Stimulated activated CD8-positive, alpha-beta memory T cell treated with anti-CD3 and anti-CD28 coated beads, Interleukin-4, amount 100 ng/mL, for 1 hour (primary cell): ENCODE measurements at places on chromosomes 11 and 22.

DNA sequence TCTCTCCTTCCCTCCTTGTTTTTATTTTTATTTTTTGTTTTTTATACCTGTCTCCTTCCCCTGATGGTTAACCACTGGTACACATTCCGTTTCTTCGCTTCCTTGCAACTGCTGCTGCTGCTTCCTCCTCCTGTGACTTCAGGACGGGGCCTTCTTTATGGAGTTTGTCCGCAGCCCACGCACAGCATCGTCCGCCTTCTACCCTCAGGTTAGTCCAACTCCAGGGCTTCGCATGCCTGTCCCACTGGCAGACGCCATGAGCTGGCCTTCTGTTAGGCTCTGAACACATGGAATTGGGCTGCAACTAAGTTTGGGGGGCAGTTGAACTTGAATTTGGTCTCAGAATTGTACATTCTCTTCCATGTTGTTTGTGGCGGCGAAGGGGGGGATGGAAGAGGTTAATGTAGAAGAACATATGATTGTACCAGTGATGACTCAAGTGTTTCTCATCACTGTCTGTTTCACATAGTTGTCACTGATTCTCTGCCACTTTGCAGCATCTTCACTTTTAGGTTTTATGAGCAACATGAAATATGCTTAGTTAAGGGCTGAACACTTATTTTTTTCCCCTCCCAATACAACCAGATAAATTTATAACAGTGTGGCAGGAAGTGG lies 83.0 kb upstream of the YWHAH start:
- DNase-seq = no peak

- DNase-seq = no peak
Measured at GRCh38 chr22:49193348-49193747, 634.3 kb downstream of the BRD1 start.

GRCh38 chr11:111082664-111083063 lies 162.9 kb upstream of the POU2AF2 start:
- DNase-seq = no peak

DNA sequence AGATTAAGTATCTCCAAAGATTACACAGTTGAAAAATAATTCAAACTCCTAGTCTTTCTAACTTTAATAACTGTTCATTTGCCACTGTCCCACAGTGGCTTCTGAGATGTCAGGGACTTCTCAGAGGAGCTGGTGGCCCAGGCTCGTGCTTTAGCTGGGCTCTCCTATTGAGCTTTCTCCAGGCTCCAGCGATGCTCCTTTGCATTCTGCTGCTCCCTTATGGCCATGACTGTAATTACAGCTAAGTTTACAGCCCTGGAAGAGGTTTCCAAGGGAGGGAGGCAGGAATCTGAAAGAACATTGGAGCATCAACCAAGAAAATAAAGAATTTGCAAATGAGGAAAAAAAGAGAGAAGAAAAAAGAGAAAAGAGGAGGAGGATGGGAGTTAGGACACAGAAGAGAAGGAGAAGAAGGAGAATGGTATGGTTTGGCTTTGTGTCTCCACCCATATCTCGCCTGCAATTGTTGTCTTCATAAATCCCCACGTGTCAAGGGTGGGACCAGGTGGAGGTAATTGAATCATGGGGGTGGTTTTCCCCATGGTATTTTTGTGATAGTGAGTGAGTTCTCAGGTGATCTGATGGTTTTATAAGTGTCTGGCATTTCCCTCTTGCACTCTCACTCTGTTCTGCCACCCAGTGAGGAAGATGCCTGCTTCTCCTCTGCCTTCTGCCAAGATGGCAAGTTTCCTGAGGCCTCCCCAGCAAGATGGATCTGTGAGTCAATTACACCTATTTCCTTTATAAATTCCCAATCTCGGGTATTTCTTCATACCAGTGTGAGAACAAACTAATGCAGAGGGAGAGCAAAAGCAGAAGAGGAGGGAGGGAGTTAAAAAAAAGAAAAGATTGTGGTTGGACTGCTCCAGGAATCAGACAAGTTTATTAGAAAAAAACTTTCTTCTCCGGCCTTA lies 857.0 kb downstream of the KCNA4 start:
- no peak for DNase-seq

DNA sequence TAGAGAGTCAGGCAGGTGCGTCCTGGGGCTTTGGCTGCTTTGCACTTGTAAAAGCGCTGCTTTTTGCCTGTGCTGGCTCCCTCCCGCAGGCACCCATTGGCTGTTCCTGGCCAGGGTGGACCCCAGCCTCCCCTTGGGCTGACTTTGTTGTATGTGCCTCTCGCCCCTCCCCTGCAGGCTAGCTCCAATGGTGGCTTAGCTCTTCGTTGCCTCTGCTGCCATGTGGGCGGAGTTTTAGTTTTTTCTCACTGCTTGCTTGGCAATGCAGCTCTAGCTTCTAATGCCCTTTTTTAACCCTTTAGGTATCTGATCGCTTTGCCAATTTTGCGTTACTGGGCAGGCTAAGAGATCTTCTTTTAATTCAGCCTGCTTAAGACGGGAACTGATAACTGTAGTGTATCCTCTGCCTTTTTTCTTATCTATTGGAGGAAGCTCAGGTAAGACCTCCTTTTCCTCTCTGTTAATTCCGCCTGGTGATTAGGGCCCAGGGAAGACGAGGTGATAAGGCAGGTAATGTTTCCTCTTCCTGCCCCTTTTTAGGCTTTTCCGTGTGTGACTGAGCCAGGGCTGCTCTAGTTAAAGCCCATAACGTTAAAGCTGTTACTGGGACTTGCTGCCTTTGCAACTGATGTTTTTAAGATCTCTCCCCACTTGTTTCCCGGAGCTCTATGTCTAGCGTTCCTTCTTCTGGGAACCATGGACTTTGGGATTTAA lies 11.7 kb upstream of the GLYATL1 start:
- no peak for DNase-seq

DNA sequence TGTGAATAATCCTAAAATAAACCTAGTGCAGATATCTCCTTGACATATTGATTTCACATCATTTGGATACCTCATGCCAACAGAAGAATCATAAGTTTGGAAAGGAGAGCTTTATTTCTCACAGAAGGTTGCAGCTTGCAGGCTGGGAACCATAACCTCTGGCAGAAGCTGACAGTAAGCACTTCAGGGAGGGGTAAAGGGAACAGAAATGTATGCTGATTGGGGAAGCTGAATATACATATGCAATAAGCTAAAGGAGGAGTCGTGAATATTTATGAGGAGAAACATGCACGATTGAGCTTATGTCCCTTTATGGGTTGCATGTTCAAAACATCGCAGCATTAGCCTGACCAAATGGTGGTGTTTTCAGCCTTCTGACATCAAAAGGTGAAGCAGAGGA lies 814.5 kb downstream of the TBC1D22A start:
- DNase-seq = no peak

DNA sequence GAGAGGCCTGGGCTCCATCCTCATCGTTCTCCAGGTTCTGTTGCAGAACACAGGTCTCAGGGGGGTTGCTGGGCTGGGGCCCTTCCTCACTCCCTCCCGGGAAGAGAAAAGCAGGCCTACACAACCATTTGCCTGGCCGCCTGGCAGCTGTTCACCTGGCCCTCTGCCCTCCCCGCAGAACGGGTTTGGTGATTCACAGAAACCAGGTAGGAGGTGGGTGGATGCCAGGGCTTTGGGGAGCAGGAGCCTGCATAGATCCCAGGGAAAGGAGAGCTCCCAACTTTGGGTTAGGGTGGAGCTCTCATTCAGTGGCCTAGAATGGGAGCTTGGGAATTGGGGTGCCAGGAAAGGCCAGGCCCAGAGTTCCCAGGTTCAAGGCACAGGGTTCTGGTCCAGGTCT lies 995 bp downstream of the TMEM134 start:
- no peak for DNase-seq

GRCh38 chr11:100940111-100940510 lies 189.5 kb downstream of the PGR start:
- no peak for DNase-seq

GRCh38 chr11:2703363-2704141 lies 3.8 kb upstream of the KCNQ1OT1 start:
- DNase-seq = no peak

- no peak for DNase-seq
Measured at GRCh38 chr11:62922653-62923431, 1.7 kb upstream of the CHRM1 start.

GRCh38 chr11:19646921-19647320 lies 65.7 kb upstream of the NAV2 start:
- DNase-seq = no peak

DNA sequence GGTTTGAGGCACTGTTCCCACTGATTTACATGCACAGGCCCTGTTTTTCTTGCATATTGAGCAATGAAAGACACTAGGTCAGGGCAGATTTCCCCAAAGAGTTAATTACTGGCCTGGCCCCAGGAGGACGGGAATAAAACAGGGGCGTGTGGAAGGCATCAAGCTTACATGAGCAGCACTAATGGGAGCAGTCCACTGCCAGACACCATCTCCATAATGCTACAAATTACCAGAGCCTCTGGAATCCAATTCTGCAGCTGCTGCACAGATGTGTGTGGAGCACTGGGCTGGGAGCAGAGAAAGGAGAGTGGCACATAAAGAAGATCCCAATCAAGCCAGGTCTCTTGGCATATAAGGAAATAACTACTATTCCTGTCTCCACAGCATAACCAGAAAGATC lies 96.9 kb downstream of the CCDC34 start:
- no peak for DNase-seq

- DNase-seq = no peak
Measured at GRCh38 chr11:59558270-59558643, 46.9 kb downstream of the OR4D9 start.

GRCh38 chr11:64611869-64612646 lies 21.0 kb downstream of the SLC22A12 start:
- no peak for DNase-seq

GRCh38 chr11:15807827-15808226 lies 548.5 kb downstream of the SOX6 start:
- no peak for DNase-seq

DNA sequence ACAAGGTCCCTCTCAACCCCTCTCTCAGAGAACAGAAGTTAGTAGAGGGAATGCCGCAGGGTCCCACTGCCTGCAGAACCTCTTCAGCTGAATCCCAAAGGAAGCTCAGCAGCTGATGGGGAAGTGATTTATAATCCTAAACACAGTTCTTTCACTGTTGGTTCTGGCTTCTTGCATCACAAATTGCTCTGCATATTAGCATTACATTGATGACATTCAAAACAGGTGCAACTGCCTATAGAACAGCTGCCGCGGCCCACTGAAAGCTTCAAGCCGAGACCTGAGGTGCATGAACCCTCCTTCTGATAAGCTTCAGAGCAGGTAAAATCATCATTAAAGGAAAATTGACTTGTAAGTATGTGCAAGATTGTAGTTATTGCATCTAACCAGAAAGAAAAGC lies 75.2 kb upstream of the KIRREL3 start:
- DNase-seq = no peak

GRCh38 chr11:92070026-92070889 lies 154.4 kb upstream of the FAT3 start:
- no peak for DNase-seq

DNA sequence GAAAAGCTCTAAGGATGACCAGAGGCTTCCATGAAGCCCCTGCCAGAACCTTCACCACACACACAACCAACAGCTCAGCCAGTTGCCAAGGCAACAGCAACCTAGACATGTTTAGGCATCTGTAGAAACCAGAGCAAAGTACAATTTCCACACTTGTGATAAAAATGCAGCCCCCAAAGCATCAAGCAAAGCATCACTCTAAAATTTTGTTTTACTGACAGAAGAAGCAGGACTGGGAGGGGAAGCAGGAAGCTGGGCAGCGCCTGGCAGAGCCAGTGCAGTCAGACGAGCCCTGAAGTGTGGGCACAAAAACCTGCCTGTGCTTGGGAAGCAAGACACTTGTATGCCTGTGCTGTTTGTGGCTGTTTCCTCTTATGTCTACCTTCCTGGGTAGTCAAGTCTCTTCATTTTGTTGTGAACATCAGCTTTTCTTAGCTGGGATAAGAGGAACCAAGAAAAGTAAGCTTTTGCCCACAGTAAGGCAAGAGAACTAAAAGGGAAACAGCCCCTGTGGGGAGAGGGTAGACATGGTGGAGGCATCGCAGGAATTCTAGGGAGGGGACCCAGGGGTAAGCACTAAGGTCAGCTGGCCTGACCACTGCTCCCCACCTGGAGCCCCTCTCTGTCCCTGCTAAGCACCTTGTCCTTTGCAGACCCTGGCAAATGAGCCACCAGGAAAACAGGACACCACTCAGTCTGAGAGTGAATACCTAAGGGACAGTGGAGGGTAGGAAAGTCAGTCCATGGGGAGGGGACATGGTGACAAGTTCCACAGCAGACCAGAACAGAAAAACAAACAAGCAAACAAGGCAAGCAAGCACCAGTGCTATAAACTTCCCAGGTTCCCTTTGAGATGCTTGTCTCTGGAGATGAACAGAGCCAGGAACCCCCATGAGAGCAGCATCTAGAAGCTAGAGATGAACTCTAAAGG lies 13.4 kb downstream of the PACSIN2 start:
- no peak for DNase-seq

DNA sequence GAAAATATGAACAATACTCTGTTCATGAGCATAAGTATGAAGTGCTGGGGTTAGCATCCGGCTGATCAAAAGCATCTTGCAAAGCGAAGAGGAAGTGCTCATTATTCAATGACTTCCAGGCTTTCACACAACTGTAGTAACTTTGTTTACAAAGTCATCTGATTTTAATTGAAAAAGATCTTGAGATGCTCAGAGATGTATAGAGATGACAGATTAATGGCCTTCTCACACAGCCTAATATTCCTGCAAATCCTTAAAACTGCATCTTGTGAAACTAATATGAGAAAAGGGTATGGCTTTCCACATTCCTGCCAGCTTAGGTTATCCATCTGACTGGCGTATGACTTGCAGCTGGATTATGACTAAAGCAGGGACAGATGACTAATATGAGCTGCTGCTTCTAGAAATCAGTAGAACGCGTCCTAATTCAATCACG lies 125.4 kb downstream of the CASP12 start:
- no peak for DNase-seq
